ENCODE measurements at places on chromosomes 3 and 15. TPM values are rescaled to one million over a fixed set of nuclear protein-coding genes. Genes with fewer than 3 reads are reported as not detected.

Gene SAXO2
- total RNA-seq = 1.2 TPM

Gene ATP10A
- total RNA-seq = 36.6 TPM

Gene CCDC80
- total RNA-seq = 272 TPM

Gene CD276
- 220 TPM for total RNA-seq

Gene TEX55
- total RNA-seq = not detected

Gene GOLGA8S
- 0.14 TPM for total RNA-seq

Gene PRSS50
- not detected for total RNA-seq

Gene KIF15
- 1.5 TPM for total RNA-seq

Gene ZNF774
- total RNA-seq = 3.3 TPM

Gene ALPK3
- 6.8 TPM for total RNA-seq

Gene SELENOS
- total RNA-seq = 79.4 TPM

Gene FAM107A
- total RNA-seq = not detected

Gene IMPG2
- total RNA-seq = 0.26 TPM

Gene RARRES1
- 3.2 TPM for total RNA-seq

Gene SERPINI2
- 0.32 TPM for total RNA-seq

Gene EFL1
- 13.7 TPM for total RNA-seq

All from astrocyte (in vitro differentiated cells and primary cell).